ENCODE measurements at places on chromosomes 5 and 9. TPM values are rescaled to one million over a fixed set of nuclear protein-coding genes. Genes with fewer than 3 reads are reported as not detected.

FAM221B gene
- 0.18 TPM for polyA plus RNA-seq

KCNV2 gene
- polyA plus RNA-seq: 0.27 TPM

- no peak for DNase-seq
These were observed 63.4 kb upstream of the SREK1 start for GRCh38 chr5:66080664-66081063.

GRCh38 chr5:171316258-171317121 lies 7.4 kb downstream of the TLX3 start:
- DNase-seq: no peak

DNA sequence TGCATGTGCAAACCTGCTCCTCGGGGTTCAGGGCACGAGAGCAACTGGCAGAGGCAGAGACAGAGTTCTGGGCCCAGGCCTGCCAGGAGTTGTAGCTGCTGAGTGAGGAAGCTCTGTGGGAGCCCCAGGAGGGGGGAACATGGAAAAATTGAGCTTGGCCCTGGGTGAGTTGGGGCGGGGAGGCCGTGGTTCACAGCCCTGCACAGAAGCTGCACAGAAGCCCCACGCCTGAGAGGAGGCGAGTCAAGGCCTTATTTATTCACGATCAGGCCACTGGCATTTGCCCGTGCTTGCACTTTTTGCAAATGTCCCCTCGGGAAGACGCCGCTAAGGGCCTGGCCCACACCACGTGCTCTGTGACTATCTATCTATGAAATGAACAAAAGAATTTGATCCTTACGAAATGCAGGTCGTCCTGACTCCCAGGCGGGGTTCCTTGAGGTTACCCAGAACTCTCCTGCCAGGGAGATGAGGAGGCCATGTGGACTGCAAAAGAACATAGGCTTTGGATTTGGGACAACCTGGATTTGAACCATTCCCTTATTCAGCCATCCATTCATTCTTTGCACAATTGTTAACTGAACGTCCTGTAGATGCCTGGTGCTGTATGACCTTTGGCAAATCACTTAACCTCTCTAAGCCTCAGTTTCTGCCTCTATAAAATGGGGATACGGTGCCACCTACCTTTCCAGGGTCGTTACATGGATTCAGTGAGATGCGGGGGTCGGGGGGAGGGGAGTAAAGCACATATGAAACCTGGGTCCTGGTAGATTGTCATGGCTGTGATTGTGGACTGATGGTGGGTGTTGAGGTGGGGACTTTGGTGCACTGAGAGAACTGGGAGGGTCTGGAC lies 17.9 kb downstream of the COL27A1 start:
- DNase-seq: no peak

DNA sequence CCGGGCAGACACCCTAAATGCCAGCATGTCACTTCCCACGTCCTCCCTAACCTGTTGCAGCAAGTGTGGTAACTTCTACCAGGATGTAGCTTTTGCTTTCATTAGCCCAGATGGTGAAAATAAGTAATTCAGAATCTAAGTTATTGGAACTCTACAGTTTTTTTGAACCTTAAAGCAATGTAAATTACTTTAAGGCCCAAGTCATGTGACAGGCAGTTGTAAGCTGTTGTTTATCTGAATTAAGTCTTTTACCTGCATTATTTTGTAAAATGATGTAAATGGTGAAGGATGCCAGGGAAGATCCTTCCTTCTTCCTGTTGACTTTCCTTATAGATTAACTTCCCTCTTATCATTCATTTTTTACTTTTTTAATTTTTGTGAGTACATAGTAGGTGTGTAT lies 670.2 kb downstream of the SEMA5A start:
- DNase-seq: no peak

ACOT12 gene
- 0.22 TPM for polyA plus RNA-seq

- DNase-seq: no peak
These were observed 834.9 kb upstream of the ZNF608 start for GRCh38 chr5:125581311-125581710.

DNA sequence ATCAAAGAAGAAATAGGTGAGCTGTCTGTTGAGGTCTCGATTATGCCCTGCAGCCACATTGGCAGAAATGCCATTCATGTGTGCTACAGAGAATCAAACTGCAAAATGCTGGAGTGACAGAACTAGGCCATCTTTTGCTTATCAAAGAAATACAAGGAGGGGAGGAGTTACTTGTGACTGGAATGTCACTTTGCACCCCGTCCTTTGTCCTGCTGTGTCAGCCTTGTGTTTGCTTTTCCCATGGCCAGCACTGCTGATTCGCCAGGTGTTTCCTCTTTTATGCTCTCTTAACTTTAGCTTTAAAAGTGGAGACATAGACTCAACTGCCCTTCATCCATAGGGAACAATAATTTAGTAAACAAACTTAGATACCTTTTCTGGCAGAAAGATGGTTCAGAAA lies 54.3 kb downstream of the SLC46A2 start:
- DNase-seq: no peak

All from forelimb muscle (tissue), 1 donor.